ENCODE measurements at places on chromosomes 3 and 15.

- no peak for DNase-seq
These were observed 92.5 kb upstream of the MBNL1 start for GRCh38 chr3:152176241-152176640.

GRCh38 chr3:110026421-110026820, 689.1 kb upstream of the DPPA4 start:
- no peak for DNase-seq

GRCh38 chr3:193052354-193053045, 134.8 kb upstream of the MB21D2 start:
- no peak for DNase-seq

- DNase-seq: no peak
These were observed 15.1 kb upstream of the RFTN1 start for GRCh38 chr3:16528581-16528993.

- no peak for DNase-seq
These were observed 17.0 kb downstream of the KLHL6 start for GRCh38 chr3:183538486-183538885.

DNA sequence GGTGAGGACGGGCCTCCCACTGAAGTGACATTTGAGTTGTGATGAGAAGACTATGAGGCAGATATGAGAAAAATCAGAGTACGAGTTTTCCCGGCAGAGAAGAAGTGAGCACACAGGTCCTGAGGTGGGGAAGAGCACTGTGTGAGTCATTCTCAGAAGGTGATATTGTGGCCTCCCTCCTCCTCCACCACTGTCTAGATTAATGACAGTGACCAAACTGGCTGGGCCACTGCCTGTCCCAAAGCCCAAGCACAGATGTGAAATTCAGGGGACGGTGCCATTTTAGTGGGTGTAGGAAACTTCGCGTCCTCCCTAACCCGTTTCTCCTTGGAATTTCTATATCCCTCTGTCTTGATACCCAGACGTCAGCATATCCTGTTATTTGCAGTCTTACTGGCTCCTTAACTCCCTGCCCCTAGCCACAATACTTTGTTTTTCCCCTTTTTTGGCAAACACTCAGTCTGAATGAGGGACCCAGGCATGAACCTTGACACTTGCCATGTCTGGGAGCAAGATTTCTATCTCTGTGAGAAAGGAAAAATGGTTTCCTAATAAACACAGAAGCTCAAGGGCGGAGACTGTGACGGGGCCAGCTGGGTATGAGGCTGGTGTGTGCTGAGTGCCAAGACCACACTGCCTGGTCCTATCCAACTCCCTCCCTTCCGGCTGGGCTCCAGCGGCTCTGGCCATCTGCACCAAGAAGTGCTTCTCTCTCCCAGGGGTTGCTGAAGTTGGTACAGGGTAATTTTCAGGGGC, 15.2 kb downstream of the PRICKLE2 start:
- DNase-seq: no peak

DNA sequence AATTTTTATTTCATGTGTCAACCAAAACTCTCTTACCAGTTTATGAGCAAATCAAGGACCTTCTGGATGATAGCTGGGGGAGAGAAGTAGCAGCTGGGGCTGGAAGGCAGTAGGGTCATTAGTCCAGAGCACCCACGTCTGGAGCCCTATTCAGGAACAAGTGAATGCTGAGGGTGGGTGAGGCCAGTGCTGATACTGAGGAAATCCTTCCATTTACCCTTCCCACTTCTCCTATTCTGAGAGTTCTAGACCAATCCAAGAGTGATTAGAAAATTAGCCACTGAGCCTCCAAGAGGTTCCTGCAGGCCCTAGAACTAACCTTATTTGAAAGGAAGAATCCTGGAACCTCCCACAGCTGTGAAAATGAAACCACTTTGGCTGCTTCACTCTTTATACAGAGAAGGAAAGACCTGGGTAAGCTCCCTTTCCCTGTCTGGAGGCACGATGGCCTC, 46.2 kb upstream of the VILL start:
- no peak for DNase-seq

DNA sequence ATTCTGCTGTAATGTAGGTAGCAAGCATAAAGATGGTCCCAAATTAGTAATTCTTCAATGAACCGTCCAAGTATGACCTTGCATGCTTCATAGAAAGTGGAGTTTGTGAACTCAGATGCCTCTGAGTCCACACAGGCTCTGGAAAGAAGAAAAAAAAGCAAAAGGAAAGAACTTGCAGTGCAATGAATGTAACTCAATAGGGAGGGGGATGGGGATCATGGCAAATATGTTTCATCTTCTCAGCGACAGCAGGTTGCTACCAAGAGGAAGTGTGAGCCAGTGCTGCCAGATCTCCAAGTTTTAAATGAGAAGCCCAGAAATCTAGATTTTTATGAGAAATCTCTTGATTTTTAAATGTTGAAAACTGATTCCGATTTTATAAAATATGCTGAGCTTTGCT, 50.3 kb downstream of the IL20RB start:
- DNase-seq: no peak

DNA sequence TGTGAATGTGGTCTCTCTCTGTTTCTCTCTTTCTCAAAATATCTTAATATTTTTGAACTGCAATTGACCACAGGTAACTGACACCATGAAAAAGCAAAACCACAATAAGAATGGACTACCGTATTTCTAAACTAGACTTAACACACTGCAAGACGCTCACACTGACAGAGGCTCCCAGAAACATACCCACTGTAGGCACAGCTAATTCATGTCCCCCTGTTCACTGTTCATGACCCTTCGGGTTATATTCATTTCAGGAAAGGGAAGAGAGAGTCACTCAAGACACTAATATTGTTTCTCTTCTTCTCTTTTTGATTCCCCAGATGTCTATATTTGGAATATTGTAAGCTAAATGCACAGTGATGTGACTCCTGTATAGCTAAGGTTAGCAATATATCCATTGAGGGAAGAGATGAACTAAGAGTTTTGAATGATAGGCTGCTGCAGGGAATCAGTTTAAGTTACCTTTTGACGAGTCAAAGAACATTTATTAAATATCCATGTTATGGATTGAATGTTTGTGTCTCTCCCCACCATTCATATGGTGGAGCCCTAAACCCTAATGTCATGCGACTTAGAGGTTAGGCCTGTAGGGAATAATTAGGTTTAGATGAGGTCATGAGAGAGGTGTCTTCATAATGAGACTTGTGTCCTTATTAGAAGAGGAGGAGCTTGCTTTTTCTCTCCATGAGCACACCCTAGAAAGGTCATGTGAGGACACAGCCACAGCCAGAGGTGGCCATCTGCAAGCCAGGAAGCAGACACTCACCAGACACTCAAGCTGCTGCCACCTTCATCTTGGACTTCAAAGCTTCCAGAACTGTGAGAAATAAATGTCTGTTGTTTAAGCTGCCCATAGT, 216.6 kb upstream of the GRM7 start:
- DNase-seq: no peak

- DNase-seq: no peak
These were observed 2.6 kb downstream of the CYP19A1 start for GRCh38 chr15:51335538-51336410.

- no peak for DNase-seq
These were observed 19.9 kb downstream of the RBP2 start for GRCh38 chr3:139456386-139456785.

- no peak for DNase-seq
These were observed 360.8 kb downstream of the CHST2 start for GRCh38 chr3:143480344-143480743.
